ENCODE measurements at places on chromosomes 3 and 15.

GRCh38 chr3:42095540-42095939, 4.4 kb downstream of the TRAK1 start:
- no peak for DNase-seq

DNA sequence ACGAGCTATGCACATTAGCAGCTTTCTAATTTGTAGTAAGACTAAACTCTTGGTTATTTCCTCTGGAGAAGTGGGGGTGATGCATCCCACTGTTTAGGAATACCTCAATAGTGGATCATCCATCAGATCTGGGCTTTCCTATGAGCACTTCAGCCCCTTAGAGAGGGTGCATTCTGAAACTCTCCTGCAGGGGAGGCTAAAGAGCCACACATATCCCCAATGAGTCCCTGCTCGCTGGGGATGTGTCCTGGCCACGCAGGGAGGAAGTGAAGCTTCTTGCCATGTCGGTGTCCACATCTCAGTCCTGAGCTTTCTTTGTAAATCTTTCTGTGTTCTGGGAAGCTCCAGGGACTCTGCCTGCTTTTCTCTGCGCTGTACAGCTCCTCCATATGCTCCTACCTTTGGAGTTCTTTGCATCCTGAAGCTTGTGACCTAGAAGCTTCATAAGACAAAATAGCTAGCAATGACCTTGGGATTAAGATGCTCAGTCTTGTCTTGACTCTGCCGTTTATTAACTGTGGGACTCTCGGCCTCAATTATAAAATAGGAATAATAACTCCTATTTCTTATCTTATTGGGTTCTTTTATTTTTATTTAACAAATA, 28.3 kb upstream of the MASP1 start:
- peak; percentile 63 for DNase-seq

DNA sequence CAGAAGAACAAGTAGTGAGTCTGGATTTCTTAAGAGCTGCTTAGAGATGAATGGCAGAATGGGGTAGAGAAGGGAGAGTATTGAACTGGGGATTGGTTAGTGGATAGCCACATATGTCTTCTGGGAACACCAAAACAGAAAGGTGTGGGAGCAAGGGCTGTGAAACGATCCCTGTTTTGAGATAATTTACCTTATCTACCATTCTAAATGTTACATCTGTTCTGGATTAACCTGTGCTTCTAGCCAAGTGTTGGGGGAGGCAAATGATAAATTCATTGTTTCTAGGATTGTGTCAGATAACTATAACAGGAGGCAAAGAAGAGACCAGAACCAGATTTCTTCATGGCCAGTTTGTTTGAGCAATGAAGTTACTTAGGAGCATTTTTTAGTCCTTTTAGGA, 8.4 kb downstream of the NR1D2 start:
- no peak for DNase-seq

- no peak for DNase-seq
Measured at GRCh38 chr3:101902041-101902440, 52.7 kb downstream of the NFKBIZ start.

GRCh38 chr3:141341536-141341935, 26.8 kb upstream of the ZBTB38 start:
- no peak for DNase-seq

- no peak for DNase-seq
Measured at GRCh38 chr3:182385356-182385755, 407.9 kb upstream of the ATP11B start.

DNA sequence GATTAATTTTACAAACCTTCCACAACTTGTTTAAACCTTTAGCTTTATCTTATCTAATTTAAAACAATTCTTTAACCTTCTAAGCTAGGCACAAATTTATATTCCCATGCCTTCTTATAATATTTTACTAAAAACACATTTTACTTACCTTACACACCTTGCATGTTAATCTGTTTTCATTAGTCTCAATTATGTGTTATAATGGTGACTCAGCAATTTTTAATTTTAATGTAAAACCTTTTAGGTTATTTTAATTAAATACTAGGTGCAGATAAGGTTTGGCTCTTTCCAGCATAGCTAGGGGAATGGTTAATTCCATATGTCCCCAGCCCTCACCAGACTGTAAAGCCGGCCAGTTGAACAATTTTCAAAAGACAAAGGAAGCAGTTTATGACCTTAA, 264.6 kb upstream of the SGO1 start:
- DNase-seq: no peak

DNA sequence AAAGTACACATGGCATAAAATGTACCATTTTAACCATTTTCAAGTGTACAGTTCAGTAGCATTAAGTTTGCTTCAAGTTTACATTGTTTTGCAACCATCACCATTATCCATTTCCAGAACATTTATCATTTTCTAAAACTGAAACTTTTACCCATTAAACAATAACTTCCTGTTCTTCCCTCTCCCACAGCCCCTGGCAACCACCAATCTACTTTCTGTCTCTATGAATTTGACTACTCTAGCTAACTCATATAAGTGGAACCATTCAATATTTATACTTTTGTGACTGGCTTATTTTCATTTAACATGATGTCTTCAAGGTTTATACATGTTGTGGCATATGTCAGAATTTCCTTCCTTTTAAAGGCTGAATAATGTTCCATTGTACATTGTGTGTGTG, 19.9 kb downstream of the TMEM62 start:
- no peak for DNase-seq

GRCh38 chr15:69017978-69018377, 3.5 kb downstream of the NOX5 start:
- DNase-seq: no peak

DNA sequence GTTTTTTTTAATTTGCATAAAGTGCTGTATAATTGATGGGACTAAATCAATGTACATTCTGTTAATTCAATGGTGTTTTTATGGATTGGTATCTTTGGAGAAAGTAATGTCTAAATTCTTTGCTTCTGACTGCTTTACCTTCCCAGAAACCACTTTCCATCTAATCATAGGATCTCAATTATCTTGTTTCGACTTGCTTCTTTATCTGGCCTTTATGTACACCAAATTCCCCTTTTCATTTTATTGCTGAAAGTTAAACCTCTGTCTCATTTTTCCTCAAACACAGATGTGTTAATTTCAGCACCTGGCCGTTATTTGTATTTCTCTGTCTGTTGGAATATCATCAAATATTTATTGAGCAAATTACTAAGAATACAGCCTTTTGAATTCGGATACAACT, 287.3 kb upstream of the GBE1 start:
- no peak for DNase-seq

DNA sequence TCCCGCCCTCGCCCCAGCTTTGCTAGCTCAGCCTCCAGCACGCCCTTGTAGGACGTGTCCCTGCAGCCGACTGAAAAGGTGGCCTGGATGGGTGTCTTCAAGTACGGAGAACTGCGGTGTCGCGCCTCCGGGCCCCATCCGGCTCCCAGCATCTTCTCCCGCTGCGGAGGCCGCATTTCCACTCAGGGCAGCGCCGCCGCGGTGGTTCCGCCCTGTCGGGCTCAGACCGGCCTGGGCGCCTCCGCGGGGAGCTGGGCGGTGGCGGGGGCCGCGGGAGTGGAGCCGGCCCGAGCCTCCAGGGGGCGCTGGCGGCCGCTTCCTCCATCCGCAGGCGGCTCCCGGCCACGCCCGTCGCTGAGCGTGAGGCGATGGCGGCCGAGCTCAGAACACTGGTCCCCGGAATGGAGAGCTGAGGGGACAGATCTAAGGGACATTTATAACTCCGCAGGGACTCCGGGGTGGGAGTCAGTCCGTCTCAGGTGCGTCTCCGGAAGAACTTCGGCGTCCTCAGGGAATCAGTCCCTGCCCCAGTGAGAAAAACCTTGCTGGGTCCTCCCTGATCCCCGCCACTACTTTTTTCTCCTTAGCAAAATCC, 13.6 kb upstream of the SMCO1 start:
- peak; percentile 87 for DNase-seq

- no peak for DNase-seq
Measured at GRCh38 chr3:10777627-10778026, 38.4 kb upstream of the SLC6A11 start.

- no peak for DNase-seq
Measured at GRCh38 chr15:90547540-90547939, 17.8 kb downstream of the CRTC3 start.

- peak; percentile 45 for DNase-seq
Measured at GRCh38 chr3:30012941-30013543, 593.4 kb upstream of the TGFBR2 start.

DNA sequence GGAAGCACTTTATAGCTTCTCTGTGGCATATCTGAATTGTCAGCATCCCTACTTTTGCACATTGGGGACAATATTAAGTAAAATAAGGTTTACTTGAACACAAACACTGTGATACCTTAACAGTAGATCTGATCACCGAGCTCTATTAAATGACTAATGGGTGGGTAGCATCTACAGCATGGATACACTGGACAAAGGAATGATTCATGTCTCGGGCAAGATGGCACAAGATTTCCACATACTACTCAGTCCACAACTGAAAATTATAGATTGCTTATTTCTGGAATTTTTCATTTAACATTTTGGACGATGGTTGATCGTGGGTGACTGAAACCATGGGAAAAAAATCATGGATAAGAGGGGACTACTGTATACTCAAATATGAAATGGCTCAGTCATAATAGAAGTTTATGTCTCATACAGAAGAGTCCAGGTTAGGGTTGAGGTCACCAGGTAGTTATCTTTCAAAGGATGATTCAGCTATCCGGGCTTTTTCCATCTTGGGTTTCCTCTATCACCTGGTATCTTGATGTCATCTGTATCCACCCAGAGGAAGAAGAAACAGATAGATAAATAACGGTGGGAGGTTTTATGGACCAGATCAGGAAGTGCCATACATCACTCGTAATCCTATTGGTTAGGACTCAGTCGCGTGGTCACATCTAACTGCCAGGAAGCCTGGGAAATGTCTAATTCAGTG, 320.0 kb upstream of the RARB start:
- DNase-seq: no peak

GRCh38 chr3:194101592-194102432, 34.1 kb upstream of the HES1 start:
- no peak for DNase-seq

- no peak for DNase-seq
Measured at GRCh38 chr15:36403351-36403750, 176.1 kb upstream of the CDIN1 start.

DNA sequence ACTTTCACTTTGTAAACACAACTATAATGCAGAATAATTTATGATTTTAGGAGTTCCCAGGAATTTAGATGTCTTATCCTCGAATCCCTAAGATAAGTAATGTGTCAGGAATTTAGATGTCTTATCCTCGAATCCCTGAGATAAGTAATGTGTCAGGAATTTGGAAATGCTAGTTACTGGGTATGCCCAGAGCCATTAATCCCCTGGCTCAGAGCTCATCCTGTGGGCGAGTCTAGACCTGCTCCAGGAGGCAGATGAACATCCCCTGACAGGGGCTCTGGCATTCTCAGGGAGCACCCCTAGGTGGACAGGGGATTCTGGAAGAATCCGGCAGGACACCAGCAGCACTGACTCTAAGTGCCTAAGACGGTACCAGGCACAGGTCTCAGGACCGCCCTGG, 163.3 kb downstream of the ARRDC4 start:
- DNase-seq: no peak

- DNase-seq: no peak
Measured at GRCh38 chr15:66572146-66572545, 6.3 kb upstream of the LCTL start.

DNA sequence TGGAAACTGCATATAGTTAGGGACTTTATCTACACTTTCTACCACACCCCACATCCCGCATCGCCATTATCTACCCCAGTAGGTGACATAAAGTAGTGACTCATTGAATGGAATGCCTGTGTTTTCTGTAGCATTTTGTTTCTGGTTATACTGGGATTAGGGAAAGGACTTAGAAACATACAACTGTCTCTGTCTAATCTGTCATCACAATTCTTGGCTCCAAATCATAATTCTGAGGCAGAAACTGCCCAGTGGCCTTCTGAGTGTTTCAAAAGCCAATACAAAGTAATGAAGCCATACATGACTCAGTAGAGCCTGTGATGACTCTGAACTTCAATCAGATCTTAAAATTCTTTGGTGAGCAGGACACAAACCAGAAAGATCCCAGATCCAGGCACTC, 115.7 kb upstream of the CHRM5 start:
- DNase-seq: no peak

- DNase-seq: no peak
Measured at GRCh38 chr3:149532489-149533180, 58.1 kb downstream of the TM4SF4 start.

- no peak for DNase-seq
Measured at GRCh38 chr3:16770021-16770420, 114.7 kb upstream of the PLCL2 start.

GRCh38 chr3:118641608-118642007, 393.0 kb downstream of the IGSF11 start:
- no peak for DNase-seq

DNA sequence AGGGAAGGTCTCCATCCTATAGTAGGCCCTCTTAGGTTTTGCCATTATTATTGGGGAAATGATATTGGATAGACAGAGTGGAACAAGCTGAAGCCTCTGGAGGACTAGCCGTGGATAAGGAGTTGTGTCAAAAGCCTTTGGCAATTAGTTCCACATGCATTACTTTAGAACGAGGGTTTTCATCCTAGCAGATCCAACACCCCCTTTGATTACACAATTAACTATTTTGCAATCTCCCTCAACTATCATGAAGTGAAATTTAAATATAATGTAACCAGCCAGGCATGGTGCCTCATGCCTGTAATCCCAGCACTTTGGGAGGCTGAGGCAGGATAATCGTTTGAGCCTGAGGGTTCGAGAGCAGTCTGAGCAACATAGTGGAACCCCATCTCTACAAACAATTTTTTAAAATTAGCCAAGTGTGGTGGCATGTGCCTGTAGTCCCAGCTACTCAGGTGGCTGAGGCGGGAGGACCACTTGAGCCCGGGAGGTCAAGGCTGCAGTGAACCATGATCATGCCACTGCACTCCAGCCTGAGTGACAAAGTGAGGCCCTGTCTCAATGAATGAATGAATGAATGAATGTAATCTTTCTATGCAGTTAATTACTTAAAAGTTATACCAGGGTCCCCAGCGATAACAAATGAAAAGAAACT, 56.8 kb downstream of the PXYLP1 start:
- DNase-seq: no peak

DNA sequence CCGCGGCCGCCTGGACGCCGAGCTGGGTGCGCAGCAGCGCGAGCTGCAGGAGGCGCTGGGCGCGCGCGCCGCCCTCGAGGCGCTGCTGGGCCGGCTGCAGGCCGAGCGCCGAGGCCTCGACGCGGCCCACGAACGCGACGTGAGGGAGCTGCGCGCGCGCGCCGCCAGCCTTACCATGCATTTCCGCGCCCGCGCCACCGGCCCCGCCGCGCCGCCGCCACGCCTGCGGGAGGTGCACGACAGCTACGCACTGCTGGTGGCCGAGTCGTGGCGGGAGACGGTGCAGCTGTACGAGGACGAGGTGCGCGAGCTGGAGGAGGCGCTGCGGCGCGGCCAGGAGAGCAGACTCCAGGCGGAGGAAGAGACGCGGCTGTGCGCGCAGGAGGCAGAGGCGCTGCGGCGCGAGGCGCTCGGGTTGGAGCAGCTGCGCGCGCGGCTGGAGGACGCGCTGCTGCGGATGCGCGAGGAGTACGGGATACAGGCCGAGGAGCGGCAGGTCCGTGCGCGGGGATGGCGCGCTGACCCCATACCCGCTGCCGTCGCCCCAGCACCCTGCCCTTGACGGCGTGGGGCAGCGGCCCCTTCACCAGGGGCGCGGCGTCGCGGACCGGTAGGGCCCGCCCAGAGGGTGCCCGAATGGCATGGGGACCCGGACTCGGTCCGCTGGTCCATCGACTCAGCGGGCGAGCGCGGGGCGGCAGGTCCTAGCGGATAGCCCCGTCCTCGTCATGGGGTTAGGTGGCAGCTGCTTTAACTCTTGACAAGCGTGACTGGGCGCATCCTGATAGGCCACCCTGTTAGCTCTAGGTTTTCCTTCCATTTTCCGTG, 848 bp downstream of the SYNM start:
- peak; percentile 27 for DNase-seq

All from stimulated activated CD4-positive, alpha-beta T cell treated with anti-CD3 and anti-CD28 coated beads, Interleukin-2, amount 100 ng/mL, for 48 hours (primary cell).